ENCODE measurements at places on chromosomes 2 and 18.
A peak's percentile ranks its signal among the peaks of the same experiment; 100 is the strongest.

- DNase-seq = no peak
These were observed 1.8 kb upstream of the KLHL41 start for GRCh38 chr2:169507698-169508097.

DNA sequence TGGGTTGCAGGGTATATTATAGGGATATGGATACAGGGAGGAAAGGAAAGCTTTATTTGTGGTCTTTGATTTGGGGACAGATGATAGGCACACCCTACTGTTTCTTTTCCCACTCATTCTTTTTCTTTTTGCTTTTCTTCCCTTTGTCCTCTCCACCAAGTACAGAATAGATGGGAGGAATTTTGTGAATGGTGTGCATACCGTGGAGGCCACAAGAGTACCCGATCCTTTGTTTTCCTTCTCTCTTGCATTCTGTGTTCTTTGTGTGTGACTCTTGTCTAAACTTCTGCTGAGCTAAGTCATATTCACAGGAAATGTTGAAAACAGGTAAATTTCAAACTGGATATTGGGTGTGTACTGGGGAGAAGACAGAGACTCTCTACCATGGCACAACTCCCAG is 321.4 kb upstream of the SLC8A1 start:
- no peak for DNase-seq

- no peak for DNase-seq
These were observed 24.3 kb downstream of the KLHL29 start for GRCh38 chr2:23409248-23409647.

DNA sequence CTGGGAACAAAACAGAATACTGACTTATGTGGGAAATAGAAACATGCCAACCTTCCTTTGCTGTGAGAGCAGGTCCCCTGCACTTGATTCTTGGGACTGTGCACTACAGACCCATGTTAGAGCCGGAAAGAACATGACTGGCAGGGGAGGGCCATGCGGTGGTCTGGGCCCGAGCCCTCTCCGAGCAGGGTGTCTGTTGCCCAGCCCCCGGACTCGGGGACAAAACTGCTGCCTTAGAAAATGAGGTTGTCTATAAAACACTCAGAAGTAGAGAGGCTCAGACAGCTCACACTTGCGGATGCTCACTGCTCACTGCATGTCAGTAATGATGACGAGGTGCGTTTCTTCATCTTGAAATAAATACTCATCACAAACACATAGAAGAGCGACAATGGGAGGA is 270.7 kb upstream of the HDAC4 start:
- DNase-seq = no peak

- peak; percentile 23 for DNase-seq
These were observed 31.9 kb downstream of the EXOC6B start for GRCh38 chr2:72793798-72794440.

DNA sequence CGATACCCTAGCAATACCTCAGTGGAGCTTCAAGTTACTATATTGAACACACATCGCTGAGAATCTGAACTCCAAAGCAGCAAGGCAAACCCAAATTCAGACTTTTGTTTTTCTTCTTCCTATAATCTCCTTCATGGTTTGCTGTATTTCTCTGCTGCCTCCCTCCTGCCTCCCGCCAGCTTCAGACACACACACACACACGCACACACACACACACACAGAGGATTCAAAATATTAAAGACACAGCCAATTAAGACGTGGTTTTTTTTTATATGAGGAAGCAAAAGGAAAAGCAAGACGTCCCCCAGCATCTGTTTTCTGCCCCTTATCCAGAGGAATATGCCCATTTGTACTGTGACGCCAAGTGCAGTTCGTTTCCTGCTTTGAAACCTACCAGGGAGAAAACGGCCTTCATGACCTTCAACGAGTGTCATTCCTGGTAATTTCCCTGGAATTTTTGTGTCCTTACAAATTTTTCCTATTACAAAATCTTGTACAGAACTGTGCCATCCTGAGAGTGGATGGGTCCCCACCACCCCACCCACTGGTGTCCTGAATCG is 547.9 kb upstream of the ID2 start:
- no peak for DNase-seq

DNA sequence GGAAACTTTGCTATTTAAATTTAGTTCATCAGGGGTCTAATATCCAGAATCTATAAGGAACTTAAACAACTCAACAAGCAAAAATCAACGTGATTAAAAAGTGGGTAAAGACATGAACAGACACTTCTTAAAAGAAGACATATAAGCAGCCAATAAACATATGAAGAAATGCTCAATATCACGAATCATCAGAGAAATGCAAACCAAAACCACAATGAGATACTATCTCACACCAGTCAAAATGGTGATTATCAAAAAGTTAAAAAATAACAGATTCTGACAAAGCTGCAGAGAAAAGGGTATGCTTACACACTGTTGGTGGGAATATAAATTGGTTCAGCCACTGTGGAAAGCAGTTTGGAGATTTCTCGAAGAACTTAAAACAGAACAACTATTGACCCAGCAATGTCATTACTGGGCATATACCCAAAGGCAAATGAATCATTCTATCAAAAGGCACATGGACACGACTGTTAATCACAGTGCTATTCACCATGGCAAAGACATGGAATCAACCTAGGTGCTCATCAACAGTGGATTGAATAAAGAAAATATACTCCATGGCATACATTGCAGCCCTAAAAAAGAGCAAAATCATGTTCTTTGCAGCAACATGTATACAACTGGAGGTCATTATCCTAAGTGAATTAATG is 189.9 kb downstream of the SLC4A10 start:
- DNase-seq = no peak

GRCh38 chr2:232534940-232535651 is 4.4 kb upstream of the CHRNG start:
- DNase-seq = no peak

- DNase-seq = no peak
These were observed 47.1 kb upstream of the XIRP2 start for GRCh38 chr2:166841152-166841551.

GRCh38 chr2:160934263-160934662 is 226.0 kb upstream of the TANK start:
- no peak for DNase-seq

- DNase-seq = no peak
These were observed 134.1 kb downstream of the FAM210A start for GRCh38 chr18:13592246-13592645.

DNA sequence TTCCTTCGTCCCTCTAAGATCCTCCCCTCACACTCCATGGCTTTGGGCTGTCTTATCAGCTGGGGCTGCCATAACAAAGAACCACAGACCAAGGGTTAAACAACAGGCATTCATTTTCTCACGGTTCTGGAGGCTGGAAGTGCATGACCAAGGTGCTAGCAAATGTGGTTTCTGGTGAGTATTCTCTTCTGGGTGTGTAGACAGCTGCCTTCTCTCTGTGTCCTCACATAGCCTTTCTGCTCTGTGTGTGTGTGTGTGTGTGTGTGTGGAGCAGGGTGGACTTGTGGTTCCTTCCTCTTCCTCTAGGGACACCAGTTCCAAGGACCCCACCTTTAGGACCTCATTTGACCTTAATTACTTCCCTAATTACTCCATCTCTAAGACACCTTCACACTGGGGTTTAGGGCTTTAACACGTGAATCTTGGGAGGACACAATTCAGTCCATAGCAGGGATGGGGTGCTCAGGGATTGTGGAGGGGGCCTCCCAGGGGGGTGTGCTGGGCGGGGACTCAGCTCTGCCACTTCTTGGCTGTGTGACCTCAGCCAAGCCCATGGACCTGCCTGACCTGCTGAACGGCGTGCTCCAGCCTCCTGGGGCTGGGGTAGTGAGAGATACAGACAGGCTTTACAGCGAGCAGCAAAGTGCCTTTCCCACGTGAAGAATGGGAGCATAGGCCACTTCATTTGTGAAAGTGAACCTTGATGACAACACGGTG is 38.0 kb downstream of the ACKR3 start:
- peak; percentile 40 for DNase-seq

DNA sequence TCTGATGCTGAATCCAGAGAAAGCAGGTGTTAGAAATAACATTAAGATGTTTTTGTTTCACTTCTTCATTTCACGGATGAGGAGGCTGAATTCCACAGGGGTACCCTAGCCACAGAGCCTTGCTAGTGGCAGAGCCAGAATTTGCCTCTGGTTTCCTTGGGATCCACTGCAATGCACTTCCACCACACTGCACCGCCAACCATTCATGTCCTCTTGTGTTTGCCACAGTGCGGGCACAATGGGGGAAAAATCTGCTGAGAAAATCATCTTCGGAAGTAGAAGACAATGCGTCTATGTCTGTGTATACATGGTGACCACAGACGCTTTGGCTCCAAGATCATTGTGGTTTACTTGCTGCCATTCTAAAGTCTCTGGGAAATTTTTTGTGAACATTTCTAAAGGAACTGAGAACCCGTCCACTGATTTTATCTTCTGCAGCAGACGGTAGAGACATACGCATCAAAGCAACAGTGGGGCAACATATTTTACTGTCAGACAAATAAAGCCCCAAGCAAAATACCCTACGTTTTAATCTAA is 14.9 kb downstream of the ICOS start:
- DNase-seq = no peak

DNA sequence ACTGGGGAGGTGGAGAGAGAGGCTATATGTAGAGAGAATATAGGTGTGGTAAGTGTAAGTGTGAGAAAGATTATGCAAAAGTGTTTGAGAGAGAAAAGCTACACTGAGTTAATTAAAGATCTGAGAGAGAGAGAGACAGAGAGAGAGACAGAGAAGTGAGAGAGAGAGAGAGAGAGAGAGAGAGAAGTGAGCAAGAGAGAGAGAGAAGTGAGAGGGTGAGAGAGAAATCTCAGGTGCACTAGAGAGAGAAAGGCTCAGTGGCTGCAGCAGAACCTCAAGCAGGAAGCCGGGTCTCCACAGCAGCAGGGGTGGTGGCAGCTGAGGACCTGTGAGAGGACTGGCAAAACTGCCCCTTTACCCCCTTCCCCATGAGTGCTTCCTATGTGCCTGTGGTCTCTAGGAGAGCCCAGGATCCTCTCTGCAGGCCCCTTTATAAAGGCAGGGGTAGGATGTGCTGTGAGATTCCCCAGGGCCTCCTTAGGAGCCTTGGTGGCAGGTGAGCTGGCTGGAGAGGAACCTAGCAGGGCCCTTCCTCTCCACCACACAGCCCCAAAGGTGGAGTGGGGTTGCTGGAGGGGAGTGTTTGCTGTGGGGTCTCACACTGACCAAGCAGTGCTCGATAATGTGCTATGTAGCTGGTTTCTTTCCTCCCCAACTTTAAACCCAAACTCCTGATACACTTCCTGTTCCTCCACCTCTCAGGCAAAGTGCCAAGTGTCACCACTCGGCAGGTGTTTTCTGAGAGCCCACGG is 52.6 kb downstream of the SLC4A5 start:
- no peak for DNase-seq

DNA sequence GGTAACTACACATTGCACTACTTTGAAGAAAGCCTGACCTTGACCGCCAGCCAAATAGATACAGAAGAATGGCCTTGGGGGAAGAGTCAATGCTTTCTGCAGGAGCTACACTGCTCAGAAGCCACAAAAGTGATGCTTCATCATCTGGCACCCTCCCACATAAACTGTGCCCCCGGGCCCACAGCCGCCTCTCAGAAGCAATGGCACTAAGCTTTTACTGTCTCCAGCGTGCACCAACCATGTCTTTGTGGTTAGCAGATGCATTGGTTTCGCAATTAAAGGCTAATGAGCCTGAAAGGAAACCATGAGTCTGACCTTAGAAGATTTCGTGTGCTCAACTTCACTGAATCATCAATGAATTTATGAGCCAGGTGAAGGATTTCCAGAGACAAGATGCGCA is 209.4 kb upstream of the TRIB2 start:
- DNase-seq = no peak

DNA sequence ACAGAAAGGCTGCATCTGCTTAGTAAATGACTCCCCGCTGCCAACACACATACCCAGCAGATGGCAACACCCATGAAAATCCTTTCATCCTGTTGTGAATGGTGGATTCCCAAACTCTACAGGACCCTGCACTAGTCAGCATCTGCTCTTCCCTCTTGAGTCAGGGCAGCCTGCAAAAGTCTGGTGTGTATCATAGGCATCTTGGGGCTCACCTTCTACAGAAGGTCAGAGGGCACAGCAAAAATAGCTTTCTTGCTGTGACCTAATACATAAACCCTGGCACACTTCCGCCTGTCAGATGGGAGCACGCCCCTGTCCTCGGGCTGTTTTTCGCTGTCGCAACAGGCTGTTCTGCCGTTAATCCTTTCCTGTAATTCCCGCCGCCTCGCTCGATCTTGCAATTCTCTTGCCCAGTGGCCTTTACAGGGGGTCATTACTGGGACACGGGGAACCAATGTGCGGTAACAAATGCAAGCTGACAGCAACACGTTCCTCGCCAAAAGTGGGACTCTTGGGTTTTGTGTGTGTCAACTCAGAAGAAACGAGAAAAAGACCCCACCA is 19.9 kb upstream of the SCYGR1 start:
- DNase-seq = peak; percentile 57

DNA sequence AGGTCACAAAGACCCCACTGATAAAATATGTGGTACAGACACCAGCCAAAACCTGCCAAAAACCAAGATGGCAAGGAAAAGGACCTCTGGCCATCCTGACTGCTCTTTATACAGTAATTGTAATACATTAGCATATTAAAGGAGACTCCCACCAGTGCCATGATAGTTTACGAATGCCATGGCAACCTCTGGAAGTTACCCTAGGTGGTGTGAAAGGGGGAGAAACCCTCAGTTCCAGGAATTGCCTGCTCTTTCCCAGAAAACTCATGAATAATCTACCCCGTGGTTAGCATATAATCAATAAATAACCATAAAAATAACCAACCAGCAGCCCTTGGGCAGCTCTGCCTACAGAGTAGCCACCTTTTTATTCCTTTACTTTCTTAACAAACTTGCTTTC is 129.8 kb upstream of the EPB41L3 start:
- DNase-seq = no peak

GRCh38 chr2:101387151-101387834 is at the start of gene CREG2:
TSS of gene CREG2 (minus strand) at chr2:101387503. CDS start at chr2:101387457, 46 bp downstream.
- DNase-seq = peak; percentile 85

- no peak for DNase-seq
These were observed 29.7 kb upstream of the IL1B start for GRCh38 chr2:112866128-112866835.

- DNase-seq = peak; percentile 31
These were observed 604 bp upstream of the STK11IP start for GRCh38 chr2:219596954-219597551.

DNA sequence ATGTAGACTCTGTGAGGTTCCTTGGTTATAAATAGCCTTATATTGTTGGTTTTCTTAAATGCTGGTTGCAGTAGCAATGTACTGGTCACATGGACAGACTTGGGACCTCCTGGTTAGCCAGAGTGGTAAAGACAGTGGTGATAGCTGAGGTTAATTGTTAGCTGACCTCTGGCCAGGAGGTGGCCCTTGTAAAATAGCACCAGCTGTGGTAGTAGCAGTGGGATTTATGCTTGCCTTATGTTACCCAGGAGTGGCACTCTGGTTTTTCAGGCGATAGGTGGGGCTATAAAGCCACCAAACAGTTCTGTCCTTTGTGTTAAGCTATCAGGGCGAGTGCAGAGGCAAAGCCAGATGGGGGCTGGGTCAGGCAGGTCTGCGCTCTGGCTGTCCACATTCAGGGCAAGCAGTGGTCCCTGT is 94.8 kb upstream of the SRD5A2 start:
- DNase-seq = no peak
